ENCODE measurements at places on chromosomes 7 and 10. TPM values are rescaled to one million over a fixed set of nuclear protein-coding genes. Genes with fewer than 3 reads are reported as not detected.

Gene UNCX
- total RNA-seq: not detected

DNA sequence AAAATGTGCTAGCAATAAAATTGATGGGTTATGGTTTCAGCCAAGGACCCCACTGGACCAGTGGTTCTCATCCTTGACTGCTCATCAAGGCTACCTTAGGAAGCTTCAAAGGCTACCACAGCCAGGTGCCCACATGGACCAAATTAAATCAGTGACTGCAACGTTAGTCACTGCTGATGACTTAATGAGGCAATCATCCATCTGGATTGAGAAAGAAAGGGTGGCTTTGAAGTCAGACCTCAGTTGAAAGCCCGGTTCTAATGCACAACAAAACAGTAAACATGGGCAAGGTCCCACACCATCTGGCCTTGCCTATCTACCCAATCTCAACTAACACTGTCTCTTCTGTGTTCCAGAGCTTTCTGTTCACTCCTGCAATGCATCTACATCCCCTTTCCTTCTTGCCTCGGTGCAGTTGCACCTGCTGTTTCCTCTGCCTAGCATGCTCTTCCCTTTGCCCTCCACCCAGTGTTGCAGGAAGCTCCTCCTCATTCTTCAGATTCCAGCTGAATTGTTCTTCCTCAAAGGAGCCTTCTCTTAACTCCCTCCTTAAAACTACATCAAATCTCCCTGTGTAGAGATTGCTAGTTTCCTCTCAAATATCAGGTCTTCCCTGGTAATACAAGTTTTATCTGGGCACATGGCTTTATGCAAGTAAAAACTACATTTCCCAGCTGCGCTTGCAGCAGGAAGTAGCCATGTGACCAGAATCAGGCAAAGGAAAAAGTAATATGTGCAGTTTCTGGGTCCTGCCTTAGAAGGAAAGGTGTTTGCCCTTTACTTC, 10.3 kb upstream of the KCNK18 start:
- DNase-seq: no peak

DNA sequence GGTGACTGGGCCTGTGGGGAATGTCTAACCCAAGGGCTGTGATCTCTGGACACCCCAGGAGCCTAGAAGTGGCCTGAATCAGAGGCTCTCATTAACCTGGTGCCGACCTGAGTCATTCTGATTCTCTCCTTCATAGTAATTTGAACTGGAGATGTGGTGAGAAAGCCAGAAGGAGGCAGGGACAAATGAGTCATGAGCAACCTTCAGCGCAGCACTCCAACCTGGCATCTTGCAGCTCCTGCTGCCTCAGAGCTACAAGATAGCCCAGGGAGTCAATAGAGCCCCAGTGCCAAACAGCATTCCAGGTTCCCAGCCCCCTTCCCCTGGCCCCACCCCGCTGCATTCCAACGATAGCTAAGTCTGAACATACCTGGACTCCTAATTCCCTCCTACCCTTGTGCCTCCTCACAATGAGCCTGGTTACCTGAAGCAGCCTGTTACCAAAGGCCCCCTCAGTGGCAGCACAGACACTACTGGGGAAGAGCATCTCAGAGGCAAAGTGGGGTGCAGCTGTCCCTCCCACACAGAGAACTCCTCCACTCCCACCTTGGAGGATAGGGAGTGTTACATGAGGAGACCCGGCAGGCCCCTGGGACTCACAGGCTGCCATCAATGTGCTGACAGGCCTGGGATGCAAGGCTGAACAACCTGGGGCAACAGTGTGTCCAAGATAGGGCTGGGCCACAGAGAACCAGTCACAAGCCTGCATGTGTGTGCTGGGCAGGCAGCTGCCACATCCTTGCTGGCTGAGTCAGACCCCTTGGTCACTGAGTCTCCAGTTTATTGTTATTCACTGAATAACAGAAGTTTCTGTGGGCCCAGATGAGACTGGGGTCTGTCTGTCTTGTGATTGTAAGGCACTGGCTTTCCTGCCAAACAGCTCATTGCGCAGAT, 76.8 kb upstream of the LEP start:
- no peak for DNase-seq

DNA sequence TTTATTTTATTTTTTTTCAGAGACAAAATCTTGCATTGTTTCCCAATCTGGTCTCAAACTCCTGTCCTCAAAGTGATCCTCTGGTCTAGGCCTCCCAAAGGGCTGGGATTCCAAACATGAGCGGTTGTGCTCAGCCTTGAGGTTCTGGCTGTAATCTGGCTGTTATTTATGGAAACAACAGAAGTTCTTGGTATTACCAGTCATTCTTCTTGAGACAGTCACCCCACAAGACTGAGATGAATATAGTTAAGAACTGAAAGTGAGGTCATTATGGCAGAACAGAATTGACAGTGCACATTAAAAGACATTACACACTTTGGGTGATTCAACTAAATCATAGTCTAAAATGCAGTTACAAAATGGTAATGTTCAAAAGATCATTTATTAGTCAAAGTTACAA, 719.5 kb downstream of the ZWINT start:
- DNase-seq: no peak

Gene SH2D4B
- total RNA-seq: 0.09 TPM

Gene NME8
- not detected for total RNA-seq

- DNase-seq: peak; percentile 71
Observed at GRCh38 chr10:8048281-8049008, 6.0 kb upstream of the GATA3 start.

GRCh38 chr7:26167303-26167934, 15.4 kb downstream of the NFE2L3 start:
- DNase-seq: peak; percentile 70

Gene RNF148
- total RNA-seq: not detected

Gene HKDC1
- total RNA-seq: 0.61 TPM

GRCh38 chr10:24393201-24393600, 184.3 kb downstream of the KIAA1217 start:
- no peak for DNase-seq

DNA sequence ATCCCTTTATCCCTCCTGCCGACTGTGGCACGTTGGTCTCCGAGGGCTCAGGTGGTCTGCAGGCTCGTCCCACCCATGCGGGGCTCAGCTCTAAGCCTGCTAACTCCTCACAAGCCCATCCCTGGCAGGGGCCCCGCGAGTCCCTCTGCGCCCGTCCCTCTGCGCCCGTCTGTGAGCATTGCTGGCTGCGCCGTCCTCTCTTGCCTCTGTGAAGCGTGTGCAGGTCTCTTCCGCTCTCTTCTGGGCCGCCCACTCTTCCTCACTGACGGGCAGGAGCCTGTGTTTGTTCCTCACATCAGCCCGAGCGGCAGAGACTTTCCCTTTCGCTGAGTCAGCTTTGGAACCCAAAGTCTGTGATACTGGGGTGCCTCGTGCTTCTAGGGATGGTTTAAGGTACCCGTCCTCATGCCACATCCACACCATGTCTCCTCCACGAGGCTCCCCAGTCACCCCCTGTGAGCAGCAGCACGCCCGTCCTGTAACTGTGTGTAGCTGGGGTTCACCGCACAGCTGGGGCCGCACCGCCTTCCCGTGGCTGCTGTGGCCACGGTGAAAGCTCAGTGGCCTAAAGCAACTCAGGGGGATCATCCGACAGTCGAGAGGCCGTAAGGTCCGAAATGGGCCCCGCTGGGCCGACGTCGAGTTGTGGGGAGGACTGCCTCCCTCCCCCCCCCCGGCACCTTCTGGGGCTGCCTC, 35.5 kb downstream of the ADGRA1 start:
- DNase-seq: no peak

DNA sequence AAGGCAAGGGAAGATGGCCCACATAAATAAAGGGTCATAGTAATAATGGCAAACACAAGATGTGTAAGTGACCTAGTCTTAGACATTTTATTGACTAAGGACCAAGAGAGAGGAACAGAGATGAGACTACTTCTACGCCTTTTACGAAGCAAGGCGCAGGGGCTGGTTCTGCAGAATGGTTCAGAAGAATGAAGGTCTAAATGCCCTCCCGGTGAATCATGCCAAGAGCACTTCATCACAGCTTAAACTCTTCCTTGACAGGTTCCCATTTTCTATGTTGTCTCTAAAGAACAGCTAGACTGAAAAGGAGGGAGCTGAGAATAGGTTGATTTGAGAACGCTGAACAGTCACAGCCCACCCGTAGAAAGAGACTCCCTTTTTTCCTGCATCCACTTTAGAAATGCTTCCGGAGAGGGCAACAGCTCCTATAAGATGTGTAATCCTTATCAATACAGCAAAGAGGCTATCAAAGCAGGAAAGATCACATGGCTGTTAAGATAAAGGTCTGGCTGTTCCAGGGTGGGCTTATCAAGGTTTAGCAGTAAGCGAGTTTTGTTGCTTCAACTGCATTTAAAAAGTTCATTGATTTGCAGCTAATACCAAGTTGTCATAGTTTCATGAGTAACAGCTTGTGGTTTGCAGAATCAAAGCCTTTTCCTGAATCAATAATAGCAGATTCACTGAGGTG, 93.4 kb upstream of the AUTS2 start:
- no peak for DNase-seq

Gene ATRNL1
- 0.87 TPM for total RNA-seq

Gene ERCC6
- 19.2 TPM for total RNA-seq

DNA sequence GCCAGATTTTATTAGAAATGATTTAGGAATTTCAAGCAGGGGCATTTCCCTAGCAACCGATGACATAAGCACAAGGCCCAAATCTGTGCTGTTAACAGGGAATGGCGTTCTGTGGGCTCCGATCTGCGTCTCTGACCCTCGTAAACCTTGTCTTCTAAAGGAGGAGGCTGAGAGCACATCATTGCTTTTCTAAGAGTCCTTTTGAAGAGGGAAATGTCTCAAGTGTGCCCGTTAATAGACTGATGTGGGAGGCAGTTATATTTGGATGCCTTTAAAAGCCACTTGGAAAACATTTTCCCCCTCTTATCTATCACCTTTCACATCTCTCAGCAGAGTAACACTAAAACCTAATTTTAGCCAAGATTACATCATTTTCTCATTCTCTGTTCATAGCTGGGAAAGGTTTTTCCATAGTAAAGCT, 424.1 kb upstream of the GALNT17 start:
- no peak for DNase-seq

Gene INPP5A
- total RNA-seq: 7.0 TPM

Gene EBF3
- total RNA-seq: not detected

Gene WNT8B
- total RNA-seq: not detected

- no peak for DNase-seq
Observed at GRCh38 chr7:112025556-112025955, 180.6 kb downstream of the DOCK4 start.

Gene ADGRA1
- not detected for total RNA-seq

DNA sequence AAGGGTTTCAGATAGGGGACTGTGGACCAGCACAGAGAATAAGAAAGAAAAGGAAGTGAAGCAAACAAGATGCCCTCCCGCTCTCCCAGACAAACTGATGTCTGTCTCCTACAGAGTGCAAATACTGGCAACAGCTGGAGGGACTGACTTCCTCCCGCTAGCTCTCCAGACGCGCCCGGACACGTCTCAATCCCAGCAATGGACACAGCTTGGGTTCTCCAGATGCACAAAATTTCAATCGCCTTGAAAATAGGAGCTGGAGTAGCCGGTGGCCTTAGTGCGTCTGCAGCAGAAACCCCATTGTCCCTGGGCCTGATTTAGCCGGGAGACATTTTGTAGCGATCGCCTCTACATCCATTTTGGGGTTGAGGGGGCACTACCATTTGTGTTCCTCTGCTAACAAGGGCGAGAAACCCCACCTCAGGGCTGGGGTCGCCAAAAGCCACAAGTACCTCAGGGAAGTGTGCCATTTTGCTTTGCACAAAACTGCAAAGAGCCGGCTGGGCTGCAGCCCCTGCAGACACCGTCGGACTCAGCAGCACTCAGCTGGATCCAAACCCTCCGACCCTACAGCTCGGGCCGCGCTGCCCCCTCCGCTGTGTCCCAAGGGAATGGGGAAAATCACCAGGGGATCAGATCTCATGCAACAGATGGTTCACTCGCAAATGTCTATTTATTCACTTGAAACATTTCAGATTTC, 5.9 kb downstream of the CPA2 start:
- no peak for DNase-seq

Gene JCAD
- total RNA-seq: 0.58 TPM

Gene SORCS3
- total RNA-seq: not detected

- no peak for DNase-seq
Observed at GRCh38 chr10:70592186-70592735, 10.3 kb downstream of the PRF1 start.

DNA sequence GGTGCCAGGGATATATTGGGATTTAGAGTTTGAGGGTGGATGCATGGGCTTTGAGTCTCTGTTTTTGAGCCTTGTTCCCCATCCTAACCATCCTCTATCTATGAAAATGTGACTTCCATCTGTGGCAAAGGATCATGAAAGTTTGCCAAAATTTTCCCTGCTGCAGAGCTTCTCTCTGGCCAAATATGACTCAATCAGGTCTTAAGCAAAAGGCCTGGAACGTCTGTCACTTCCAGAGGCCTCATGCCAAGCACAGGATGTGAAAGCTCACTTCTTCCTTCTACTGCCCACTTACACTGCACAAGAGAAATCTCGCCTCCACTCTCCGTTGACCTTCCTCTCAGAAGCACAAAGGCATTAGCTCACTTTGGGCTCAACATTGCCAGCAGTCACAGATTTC, 696.9 kb upstream of the NRP1 start:
- DNase-seq: no peak

Gene HABP2
- not detected for total RNA-seq

Gene USP6NL
- 0.49 TPM for total RNA-seq

- DNase-seq: peak; percentile 62
Observed at GRCh38 chr7:98165827-98166667, 45.2 kb upstream of the BHLHA15 start.

GRCh38 chr10:15898046-15898445, 37.7 kb upstream of the MINDY3 start:
- no peak for DNase-seq

GRCh38 chr7:43449577-43449976, 133.3 kb upstream of the STK17A start:
- DNase-seq: no peak

Gene GPR15LG
- total RNA-seq: not detected

DNA sequence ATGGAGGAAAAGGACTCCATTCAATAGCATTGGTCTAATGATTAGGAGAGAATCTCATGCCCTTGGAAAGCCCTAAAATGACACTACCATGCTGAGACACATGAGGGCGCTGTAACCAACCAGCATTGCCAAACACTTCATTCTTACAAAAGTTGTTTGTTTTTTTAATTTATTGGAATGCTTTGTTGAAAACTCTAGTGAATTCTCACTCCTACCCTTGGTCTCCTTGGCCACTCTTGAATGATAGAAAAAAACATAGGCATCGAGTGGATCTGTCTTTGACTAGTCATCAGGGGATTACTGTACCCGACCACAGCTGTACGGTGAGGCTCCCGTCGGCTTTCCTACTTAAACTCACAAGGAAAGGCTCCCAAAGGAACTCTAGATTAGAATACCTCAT, 29.3 kb upstream of the ADD3 start:
- DNase-seq: peak; percentile 76

- DNase-seq: peak; percentile 78
Observed at GRCh38 chr10:101297901-101298486, 56.0 kb upstream of the BTRC start.

Gene DPP6
- total RNA-seq: not detected

GRCh38 chr7:106485031-106485551, 175.9 kb downstream of the CCDC71L start:
- no peak for DNase-seq

GRCh38 chr7:128453836-128454804, 1.6 kb upstream of the HILPDA start:
- no peak for DNase-seq

All from activated CD8-positive, alpha-beta memory T cell treated with anti-CD3 and anti-CD28 coated beads, Interleukin-2, amount 10 ng/mL, durations not matched to agents 7 days and 5 days (primary cell).